ENCODE measurements at places on chromosomes 12 and 14.
A peak's percentile ranks its signal among the peaks of the same experiment; 100 is the strongest.

- peak; percentile 55 for DNase-seq
Observed at GRCh38 chr14:62655166-62655565, 390.1 kb downstream of the KCNH5 start.

DNA sequence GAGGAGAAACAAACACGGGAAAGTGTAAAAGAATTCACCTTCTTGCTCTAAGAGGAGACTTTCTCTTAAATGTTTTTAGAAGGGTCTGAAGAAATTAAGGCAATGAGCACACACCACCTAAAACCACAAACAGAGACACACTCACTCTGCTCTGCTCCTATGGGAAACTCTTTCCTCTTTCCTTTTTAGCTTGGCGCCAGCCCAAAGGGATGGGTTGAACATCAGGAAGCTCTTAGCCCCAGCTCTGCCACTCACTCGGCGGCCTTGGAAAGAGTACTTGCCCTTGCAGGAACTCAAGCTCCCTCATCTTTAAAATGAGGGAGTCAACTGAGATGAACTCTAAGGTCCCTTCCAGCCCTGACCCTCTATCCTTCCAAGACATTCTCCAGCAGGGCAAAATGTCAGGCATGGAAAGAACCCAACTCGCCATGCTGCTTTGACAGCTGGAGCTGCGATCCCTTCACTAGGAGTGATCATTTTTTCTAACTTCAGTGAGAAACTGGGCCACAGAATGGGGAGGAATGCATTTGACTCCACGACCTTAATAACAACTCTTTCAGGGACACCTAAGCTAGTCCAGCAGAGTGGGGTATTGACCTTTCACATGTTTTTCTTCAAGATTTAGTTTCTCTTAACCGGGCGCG, 980 bp upstream of the RNASE8 start:
- DNase-seq, result no peak

DNA sequence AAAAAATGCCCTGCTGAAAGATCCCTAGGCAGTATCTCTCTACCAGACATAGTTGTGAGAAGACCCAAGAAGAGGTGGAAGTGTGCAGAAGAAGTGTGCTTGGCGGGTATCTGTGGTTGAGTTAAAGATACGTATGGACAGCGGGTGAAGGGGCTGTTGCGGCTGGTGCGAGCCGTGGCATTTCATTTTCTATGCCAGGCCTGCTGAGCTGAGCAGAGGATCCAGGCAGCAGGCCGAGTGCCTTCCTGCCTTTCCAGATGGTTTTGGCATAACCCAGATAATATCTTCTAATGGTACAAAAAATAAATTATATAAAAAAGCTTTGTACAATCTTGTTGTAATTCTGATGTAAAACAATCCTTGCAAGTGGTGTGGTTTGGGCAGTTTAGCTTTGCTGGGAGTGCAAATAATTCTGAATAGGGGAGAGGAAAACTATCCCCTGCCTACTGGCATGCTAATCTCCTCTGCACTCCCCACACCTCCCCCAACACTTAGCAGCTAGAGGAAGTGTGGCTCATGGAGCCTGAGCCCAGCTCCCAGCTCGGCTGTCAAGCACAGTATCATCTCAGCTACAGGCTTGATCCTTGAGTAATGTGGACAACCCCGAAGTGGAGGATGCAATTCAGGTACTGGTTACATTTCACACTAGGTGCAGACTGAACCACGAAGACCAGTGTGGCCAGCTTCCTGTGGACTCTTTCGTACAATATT, 168.9 kb downstream of the VRK1 start:
- DNase-seq, result no peak

DNA sequence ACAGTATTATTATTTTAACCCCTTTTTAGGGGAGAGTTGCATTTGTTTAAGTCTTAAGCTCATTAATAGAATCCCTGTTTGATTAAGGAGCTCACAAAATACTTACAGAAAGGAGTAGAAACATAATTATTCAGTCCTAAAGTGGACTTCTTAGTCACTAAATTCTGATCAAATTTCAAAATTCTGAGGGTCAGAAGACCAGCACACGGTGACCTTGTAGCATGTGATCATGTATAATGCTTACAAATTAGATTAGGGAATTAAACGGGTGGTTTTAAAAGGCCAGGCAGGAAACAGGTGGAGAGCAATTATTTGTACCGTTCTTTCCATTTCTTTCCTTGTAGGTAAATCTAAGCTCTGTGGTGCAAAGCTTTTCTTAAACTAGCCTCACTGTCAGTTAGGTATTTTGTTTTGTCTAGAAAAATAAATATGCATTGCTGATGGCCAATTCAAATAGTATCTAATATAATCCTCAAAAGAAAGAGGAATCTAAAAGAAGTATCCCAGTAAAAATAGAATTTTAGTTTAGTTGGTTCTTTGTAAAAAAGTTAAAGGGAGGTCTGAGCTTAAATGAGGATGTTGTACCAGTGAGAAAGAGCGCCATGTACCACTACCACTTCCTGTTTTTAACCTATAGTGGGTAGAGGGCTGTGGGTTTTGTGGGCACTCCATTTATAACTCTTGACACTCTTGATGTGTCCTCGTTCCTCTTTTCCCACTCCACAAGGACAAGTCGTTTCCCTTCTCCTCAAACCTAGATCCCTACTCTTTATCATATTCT, 51.1 kb downstream of the SLC38A1 start:
- DNase-seq, result no peak

GRCh38 chr14:32203928-32204357, 874 bp upstream of the RNU6-8 start:
- peak; percentile 75 for DNase-seq

DNA sequence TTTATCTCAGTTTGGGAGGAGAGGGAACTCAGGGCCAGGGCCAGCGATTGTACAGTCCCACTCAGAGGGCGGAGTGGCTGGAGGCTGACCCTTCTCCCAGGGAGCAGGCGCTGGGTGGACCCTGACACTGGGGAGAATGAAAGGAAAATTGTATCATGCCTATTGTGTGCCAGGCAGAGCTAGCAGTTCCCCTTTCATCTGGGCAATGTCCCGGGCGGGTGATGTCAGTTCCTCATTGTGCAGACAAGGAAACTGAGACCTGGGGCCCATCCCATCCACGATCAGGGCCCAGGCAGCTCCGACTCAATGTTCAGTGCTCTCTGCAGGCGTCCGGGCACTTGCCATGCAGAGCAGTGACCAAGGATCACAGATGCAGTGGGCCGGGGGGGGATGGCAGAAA, 101.9 kb upstream of the RTL1 start:
- DNase-seq, result no peak

- no peak for DNase-seq
Observed at GRCh38 chr12:121849211-121849610, 9.4 kb downstream of the HPD start.

- DNase-seq, result no peak
Observed at GRCh38 chr12:129150721-129151120, 297.4 kb downstream of the GLT1D1 start.

DNA sequence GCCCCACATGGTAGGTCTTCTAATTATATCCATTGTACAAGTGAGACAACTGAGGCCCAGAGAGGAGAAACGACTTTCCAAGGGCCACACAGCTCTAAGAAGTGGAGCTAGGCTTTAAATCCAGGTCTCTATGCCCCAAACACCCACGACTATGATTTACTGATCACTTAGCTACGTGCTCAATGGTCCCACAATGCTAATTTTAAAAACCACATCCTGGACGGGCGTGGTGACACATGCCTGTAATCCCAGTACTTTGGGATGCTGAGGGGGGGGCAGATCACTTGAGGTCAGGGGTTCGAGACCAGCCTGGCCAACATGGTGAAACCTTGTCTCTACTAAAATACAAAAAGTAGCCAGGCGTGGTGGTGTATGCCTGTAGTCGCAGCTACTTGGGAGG, 8.4 kb upstream of the MLEC start:
- DNase-seq, result no peak

All from NCI-H2171 treated with DMSO at 0.1 percent for 48 hours (cell line).